ENCODE measurements at places on chromosomes 7 and 10. TPM values are rescaled to one million over a fixed set of nuclear protein-coding genes. Genes with fewer than 3 reads are reported as not detected.

GRCh38 chr10:104262055-104262454, 6.9 kb upstream of the GSTO2 start:
- no peaks in the 10 kb centered on the region for H3K27me3 ChIP-seq
- DNase-seq = no peak
- no peak overlapping the region for H3K4me3 ChIP-seq
- H3K27ac ChIP-seq = no peak overlapping the region
- peaks cover 72% of the 10 kb centered on the region for H3K4me1 ChIP-seq
- peaks cover 75% of the 10 kb centered on the region for H3K36me3 ChIP-seq

- DNase-seq = no peak
- H3K27ac ChIP-seq = no peak overlapping the region
- H3K27me3 ChIP-seq = no peaks in the 10 kb centered on the region
- H3K36me3 ChIP-seq = peaks cover 2% of the 10 kb centered on the region
Measured at GRCh38 chr10:103921248-103921647, 3.3 kb upstream of the STN1 start.

DNA sequence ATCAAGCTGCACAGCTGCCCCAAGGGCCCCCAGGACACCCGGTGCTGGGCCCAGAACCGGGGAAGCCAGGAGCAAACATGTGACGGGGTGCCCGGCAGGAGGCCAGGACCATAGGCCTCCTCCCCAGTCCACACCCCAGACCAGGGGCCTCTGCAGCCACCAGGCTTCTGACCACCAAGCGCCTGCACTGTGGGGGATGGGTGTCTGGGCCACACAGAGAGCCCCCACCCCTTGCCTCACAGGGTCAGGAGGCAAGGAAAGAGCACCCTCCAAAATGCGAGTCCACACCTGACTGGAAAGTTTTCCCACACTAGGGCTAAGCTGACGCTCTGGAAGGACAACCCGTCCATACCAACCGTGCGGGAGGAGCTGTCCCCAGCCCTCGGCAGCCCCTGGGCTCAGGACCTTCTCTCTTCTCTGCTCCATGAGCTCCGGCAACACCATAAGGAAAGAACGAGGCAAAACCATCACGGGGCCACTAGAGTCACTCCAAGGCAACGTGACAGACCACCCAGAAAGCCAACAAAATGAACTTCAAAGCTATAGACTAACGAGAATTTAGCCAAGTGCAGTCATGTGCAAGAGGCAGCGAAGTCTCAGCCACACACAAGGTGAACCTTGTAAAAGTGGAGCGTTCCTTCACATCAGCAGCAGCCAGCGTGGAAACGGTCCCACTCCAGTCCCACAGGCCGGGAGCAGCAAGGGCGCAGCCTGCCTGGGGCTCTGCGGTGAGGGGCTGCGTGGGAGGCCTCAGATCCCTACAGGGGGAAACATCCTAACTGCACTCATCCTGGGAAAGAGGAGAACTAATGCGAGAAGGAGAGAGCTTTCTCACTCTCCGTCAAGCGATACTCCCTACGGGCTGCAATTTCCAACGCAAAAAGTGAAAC, 5.1 kb downstream of the STK32C start:
- H3K36me3 ChIP-seq = no peaks in the 10 kb centered on the region
- H3K4me1 ChIP-seq = peaks cover 10% of the 10 kb centered on the region
- no peak overlapping the region for H3K4me3 ChIP-seq
- peaks cover 17% of the 10 kb centered on the region for H3K27me3 ChIP-seq
- DNase-seq = no peak
- no peak overlapping the region for H3K27ac ChIP-seq

SEMA3D gene
- total RNA-seq = not detected

MMD2 gene
- not detected for total RNA-seq

GRCh38 chr7:131482800-131483199, 73.6 kb downstream of the PODXL start:
- DNase-seq = no peak
- H3K27ac ChIP-seq = no peak overlapping the region
- no peaks in the 10 kb centered on the region for H3K27me3 ChIP-seq
- peaks cover 6% of the 10 kb centered on the region for H3K36me3 ChIP-seq

- DNase-seq = no peak
- peaks cover 11% of the 10 kb centered on the region for H3K27me3 ChIP-seq
- no peaks in the 10 kb centered on the region for H3K4me1 ChIP-seq
Measured at GRCh38 chr7:103380395-103381191, 33.1 kb downstream of the PSMC2 start.

SUN1 gene
- 78.5 TPM for total RNA-seq

GRCh38 chr10:79487296-79488194, 24.8 kb upstream of the EIF5AL1 start:
- peak; percentile 20 for DNase-seq
- H3K4me3 ChIP-seq = no peak overlapping the region
- H3K4me1 ChIP-seq = no peaks in the 10 kb centered on the region
- H3K27me3 ChIP-seq = peaks cover 2% of the 10 kb centered on the region
- no peak overlapping the region for H3K27ac ChIP-seq
- H3K36me3 ChIP-seq = no peaks in the 10 kb centered on the region

TIMM23 gene
- 49.0 TPM for total RNA-seq

GRCh38 chr10:128287921-128288320, 161.7 kb upstream of the MKI67 start:
- DNase-seq = no peak
- H3K27me3 ChIP-seq = peaks cover 36% of the 10 kb centered on the region
- no peak overlapping the region for H3K27ac ChIP-seq
- no peaks in the 10 kb centered on the region for H3K4me1 ChIP-seq
- no peaks in the 10 kb centered on the region for H3K36me3 ChIP-seq
- H3K4me3 ChIP-seq = no peak overlapping the region

GRCh38 chr7:70569335-70569819, 562.6 kb upstream of the GALNT17 start:
- H3K36me3 ChIP-seq = no peaks in the 10 kb centered on the region
- no peaks in the 10 kb centered on the region for H3K27me3 ChIP-seq
- H3K27ac ChIP-seq = no peak overlapping the region
- no peak for DNase-seq
- H3K4me1 ChIP-seq = no peaks in the 10 kb centered on the region
- H3K4me3 ChIP-seq = no peak overlapping the region

DNA sequence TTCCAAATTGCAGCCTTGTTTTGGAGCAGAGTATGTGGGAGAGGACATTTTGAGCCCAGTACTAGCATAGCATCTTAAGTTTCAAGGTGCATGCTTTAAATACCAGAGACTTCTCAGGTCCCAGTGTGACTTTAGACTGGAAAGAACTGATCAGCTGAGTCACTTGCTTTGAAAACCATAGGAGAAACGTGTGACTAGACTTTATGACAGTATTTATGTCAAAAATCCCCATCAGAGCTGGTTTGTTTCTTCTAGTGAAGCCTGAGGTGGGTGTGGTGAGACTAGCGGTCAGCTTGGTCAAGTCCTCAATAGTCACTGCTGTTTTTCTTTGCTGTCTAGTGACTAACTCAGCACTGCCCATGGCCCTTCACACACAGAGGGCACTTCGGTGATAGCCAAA, 724.2 kb downstream of the GATA3 start:
- H3K4me1 ChIP-seq = peaks cover 14% of the 10 kb centered on the region
- H3K4me3 ChIP-seq = no peak overlapping the region
- H3K27me3 ChIP-seq = no peaks in the 10 kb centered on the region
- no peaks in the 10 kb centered on the region for H3K36me3 ChIP-seq
- no peak for DNase-seq

All from activated CD4-positive, alpha-beta T cell treated with anti-CD3 and anti-CD28 coated beads, Interleukin-2, amount 10 ng/mL, durations not matched to agents 7 days and 5 days (primary cell).